ENCODE measurements at places on chromosomes 1 and 21. TPM values are rescaled to one million over a fixed set of nuclear protein-coding genes. Genes with fewer than 3 reads are reported as not detected.

DNA sequence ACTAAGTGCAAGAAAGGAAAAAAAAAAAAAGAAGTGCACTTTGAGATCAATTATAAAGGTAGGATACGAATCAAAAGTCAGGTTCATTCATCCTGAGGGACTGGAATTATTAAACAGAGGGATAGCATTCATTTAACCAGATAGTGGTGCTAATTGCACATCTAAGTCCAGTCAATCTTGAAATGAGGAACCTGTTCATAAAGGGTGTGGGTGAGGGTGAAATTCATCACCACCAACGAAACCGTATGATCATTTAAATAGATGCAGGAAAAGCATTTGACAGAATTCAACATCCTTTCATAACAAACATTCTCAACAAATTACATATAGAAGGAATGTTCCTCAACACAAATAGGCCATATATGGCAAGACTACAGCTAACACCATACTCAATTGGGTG, 5.6 kb downstream of the CTSS start:
- DNase-seq, result no peak

DNA sequence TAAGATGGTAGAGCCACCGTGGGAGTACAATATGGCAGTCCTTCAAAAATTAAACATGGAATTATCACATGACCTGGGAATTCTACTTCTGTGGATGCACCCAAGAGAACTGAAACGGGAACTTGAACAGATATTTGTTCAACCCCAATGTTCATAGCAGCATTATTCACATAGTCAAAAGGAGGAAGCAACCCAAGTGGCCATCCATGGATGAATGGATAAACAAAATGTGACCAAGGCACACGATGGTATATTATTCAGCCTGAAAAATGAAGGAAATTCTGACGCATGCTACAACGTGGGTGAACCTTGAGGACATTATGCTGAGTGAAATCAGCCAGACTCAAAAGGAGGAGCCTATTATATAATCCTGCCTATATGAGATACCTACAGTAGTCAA, 22.8 kb upstream of the LAPTM5 start:
- DNase-seq, result no peak

DNA sequence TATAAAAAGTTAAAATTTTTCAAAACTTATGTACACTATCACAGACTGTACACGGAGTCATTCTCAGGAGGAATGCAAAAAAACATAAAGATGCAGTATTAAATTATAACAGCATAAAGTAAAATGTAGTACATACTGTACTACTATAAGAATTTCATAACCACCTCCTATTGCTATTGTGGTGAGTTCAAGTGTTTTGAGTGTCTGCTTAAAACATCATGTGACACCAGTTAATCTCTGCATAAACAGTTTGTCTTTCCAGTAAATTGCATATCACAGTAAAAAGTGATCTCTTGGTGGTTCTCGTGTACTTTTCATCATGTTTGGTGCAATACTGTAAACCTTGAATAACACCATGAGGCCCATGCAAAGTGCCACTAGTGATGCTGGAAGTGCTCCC, 45.2 kb downstream of the SDCCAG8 start:
- DNase-seq, result no peak

DNA sequence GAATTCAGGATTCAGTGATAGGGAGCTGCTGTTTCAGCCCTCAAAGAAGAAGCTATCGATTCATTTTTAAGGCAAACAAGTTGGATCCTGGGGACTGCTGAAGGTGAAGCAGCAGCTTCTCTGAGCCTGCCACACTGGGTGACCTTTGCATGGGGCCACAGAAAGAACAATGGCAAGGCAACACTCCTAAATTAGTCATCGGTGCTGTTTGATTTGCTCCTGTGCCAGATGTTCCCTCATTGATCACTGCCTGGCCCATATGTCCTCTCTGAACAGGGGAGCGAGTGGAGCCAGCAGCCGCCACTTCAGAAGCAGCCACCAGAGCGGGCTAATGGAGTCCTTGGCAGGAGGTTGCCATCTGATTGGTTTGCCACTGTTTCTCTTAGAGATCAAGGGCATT, 391.5 kb downstream of the NTNG1 start:
- no peak for DNase-seq

Gene PLD5
- 0.39 TPM for total RNA-seq

DNA sequence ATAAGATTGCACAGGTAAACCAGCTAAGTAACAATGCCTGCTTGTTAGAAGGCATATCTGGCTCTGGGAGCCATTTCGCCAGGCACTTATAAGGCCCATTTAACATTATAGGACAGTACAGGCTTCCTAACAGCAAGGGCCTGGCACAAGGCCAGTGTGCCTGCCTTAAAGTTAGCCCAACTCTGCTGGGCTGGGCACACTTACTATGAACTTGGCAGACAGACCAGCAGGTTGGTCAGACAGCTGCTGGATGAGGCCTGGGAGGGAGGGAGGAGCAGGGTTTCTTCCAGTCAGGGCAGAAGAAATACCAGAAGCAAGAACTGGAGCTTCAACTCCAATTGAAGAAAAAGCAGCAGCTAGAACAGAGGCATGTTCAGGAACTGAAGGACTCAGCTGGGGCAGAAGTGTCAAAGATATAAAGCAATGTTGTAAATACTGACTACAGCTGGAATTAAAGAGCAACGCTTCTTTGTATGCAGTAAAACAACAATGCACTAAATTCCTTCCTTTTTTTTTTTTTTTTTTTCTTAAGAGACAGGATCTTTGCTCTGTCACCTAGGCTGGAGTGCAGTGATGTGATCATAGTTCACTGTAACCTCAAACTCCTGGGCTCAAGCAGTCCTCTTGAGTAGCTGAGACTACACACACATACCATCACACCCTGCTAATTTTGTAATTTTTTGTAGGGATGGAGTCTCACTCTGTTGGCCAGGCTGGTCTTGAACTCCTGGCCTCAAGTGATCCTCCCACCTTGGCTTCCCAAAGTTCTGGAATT, 4.9 kb downstream of the CACHD1 start:
- no peak for DNase-seq

Gene PRDM16
- 1.5 TPM for total RNA-seq

DNA sequence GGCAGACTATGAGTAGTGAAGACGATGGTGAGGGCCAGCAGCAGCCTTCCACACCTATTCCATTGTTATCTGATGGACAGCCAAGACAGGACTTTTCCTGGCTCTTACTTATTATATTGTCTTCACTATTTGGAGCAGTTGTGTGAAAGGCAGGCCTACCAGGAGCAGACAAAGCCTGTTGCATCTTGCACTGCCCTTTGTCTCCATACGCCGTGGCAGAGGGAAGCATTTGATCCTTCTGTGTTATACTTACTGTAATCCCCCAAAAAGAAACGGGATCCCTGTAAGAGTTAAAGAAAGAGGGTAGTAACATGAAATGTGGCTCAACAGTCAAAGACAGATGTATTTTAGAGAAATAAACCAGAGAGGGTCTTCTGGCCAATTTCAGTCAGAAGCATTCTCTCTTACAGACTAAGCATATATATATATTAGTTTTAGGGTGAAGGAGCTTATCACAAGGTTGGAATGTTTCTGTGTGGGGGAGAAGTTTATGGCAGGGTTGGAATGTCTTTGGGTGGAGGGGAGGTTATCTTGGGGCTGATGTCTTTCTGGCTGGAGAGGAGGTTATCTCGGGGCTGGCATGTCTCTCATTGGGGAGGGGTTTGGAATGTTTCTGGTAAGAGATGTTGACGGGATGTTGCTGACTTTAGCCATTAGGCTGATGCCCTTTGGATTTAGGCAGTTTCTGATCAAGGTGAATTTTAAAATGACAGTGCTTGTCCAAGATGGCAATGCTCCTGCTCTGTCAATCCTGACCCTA, 23.4 kb upstream of the HSD3B1 start:
- no peak for DNase-seq

Gene APOBEC4
- total RNA-seq, result not detected
